H4 (cell line): ENCODE measurements at places on chromosomes 2 and 18. TPM values are rescaled to one million over a fixed set of nuclear protein-coding genes. Genes with fewer than 3 reads are reported as not detected.

GRCh38 chr2:82796132-82796531, 1662.9 kb downstream of the SUCLG1 start:
- DNase-seq: no peak

DNA sequence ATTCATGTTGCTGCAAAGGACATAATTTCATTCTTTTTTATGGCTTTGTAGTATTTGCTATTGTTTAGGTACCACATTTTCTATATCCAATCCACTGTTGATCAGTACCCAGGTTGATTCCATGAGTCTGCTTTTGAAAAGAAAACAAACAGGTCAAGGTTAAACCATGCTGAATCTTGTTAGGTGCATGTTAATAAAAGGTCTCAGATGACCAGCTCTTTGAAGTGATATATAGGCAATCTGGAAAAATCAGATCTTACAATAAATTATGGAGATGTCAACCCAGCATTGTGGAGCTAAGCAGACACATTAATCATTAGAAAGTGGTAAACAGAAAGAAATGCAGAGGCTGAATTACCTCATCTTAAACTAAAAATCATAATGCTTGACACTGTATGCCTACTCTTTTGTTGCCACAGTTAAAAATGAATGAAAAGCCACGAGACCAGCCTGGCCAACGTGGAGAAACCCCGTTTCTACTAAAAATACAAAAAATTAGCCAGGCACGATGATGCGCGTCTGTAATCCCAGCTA, 246.0 kb downstream of the CTNNA2 start:
- no peak for DNase-seq

GRCh38 chr2:122028371-122029100, 273.1 kb downstream of the TSN start:
- no peak for DNase-seq

DNA sequence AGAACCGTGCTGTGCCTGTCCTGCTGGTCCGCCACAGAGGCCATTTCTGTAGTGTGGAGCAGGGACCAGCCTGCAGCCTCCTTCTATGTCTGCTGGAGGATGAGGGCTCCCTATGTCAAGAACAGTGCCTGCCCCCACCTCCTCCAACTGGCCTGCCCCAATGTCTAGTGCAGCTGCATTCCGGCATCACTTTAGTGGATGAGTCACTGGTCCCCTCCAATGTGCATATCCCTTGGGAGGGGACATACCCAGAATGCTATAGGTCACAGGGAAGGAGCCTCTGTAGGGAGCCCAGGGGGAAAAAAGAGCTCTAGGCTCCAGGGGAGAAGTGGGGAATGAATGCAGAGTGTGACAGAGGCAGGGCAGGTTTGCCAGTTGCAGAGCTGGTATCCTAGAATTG, 219.6 kb downstream of the CELF4 start:
- DNase-seq: no peak

DNA sequence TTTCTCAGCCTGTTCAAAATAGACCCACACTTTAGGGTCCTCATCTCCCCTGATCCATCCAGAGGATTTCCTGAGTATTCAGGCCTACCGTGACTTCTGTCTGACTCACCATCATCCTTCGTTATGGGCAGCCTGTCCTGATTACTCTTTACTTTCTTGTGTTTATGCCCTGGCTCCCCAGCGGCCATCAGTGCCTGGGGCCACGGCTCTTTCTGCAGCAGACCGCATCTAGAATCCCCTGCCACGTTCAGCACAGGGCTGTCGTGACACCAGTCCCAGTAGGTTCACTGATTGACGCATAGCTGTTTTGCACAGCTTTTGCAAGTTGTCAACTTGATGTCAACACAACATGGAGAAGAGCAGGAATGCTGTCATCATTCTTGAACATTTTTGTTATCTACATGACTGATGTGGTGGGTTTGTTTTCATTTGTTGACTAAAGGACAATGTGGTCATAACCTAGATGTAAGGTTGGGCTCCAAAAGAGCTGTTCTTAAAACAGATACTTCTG, 225.6 kb downstream of the HAUS1 start:
- peak; percentile 33 for DNase-seq

- DNase-seq: no peak
These were observed 60.5 kb downstream of the HK2 start for GRCh38 chr2:74894272-74894981.

DNA sequence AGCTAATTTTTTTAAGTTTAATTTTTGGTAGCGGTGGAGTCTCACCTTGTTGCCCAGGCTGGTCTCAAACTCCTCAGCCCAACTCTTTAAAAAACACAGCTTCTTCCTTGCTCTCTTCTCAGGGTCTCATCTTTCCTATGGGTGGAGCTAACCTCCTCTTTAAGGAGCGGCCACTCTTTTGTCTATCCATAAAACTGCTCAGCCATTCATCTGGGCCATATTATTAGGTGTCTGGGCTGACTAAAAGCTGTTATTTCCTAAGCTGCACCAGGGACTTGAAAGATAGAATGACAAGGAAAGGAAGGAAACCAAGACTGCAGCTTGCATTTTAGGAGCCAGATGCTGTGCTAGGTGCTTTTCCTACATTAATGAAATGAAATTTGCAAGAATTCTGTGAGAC, 35.8 kb upstream of the THOC1 start:
- no peak for DNase-seq

GRCh38 chr2:226548732-226549131, 250.9 kb downstream of the IRS1 start:
- no peak for DNase-seq

- no peak for DNase-seq
These were observed 11.1 kb downstream of the RHOB start for GRCh38 chr2:20457661-20458630.

- no peak for DNase-seq
These were observed 14.0 kb downstream of the SEMA4F start for GRCh38 chr2:74668087-74668486.

DNA sequence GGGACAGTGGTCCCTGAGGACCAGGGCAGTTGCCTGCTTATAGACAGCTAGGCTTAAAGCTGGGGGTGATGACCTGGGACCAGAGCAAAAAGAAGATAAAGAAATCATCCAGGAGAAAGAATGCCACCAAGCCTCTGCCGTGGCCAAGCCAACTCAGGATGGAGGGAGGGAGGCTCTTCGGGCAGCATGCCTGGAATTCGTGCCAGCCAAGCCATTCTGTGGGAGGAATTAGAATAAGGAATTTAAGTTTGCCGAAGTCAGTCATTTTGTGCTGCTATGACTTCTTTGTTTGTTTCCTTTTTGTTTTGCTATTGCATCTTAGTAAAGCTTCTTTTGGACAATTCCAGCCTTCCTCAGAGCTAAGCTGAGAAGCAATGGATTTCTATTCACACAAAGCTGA, 124.1 kb downstream of the EN1 start:
- no peak for DNase-seq

- no peak for DNase-seq
These were observed 6.5 kb downstream of the CYS1 start for GRCh38 chr2:10073706-10074105.

GRCh38 chr2:175887776-175888175, 114.3 kb downstream of the LNPK start:
- no peak for DNase-seq

GRCh38 chr2:30321466-30321865, 90.1 kb downstream of the LBH start:
- DNase-seq: no peak

DNA sequence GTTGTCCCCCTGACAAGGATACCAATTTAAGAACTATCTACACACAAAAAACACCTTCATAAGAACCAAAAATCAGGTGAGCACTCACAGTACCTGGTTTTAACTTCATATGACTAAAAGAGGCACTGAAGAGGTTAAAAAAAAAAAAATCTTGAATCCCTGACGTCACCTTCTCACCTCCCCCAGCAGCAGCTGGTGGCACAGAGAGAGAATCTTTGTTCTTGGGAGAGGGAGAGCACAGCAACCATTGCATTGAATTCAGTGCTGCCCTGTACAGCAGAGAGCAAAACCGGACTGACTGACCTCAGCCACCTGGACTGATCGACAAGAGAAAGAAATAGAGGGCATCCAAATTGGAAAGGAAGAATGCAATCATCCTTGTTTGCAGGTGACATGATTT, 566.0 kb downstream of the TMX3 start:
- peak; percentile 36 for DNase-seq

DNA sequence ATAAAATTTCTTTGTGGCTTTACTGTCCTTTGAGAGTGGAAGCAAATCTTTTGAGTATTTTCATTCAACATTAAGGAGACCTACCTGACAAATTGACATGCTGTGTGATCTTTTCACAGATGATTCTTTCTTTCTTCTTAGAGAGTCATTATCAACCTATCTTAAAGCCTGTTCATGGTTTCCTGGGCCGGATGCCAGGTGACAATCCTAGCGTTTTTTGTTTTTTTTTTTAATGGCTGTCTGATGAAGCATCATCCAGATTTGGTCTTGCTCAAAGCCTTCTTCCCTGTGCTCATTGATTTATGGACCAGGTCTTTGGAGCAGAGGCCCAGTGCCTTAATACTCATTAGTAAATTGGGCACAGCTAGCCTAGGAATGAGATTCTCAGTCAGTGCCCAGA, 9.8 kb upstream of the MGAT5 start:
- no peak for DNase-seq

NDUFS1 gene
- total RNA-seq: 186 and 198 TPM in 2 replicates

RAB6C gene
- not detected in 2 replicates for total RNA-seq

SKOR2 gene
- not detected in 2 replicates for total RNA-seq

RGPD8 gene
- total RNA-seq: 1.5 and 2.0 TPM in 2 replicates

CFAP210 gene
- total RNA-seq: not detected in 2 replicates

APLF gene
- 2.1 and 2.8 TPM in 2 replicates for total RNA-seq

IL37 gene
- not detected in 2 replicates for total RNA-seq

VWC2L gene
- not detected in 2 replicates for total RNA-seq
